ENCODE measurements at places on chromosomes 2 and 18.
A peak's percentile ranks its signal among the peaks of the same experiment; 100 is the strongest.

- no peak for DNase-seq
These were observed 87.3 kb upstream of the B3GNT7 start for GRCh38 chr2:231308219-231308618.

DNA sequence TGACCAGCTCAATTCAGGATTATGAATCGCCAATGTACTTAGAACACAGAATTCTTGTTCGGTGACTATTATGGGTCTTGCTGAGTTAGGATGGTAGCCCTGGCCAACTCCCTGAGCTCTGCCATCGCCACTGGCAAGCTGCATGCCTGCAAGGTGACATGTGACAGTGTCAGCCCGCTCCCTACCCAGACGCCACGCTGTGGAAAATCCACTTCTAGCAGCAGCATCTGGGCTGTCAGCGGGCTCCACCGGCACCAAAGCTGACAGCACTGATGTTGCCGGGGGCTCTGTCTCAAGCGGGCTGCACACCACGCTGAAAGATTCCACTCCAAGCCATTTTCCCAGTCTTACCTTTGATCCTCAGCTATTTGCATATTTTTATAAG lies 100.7 kb downstream of the MYT1L start:
- no peak for DNase-seq

DNA sequence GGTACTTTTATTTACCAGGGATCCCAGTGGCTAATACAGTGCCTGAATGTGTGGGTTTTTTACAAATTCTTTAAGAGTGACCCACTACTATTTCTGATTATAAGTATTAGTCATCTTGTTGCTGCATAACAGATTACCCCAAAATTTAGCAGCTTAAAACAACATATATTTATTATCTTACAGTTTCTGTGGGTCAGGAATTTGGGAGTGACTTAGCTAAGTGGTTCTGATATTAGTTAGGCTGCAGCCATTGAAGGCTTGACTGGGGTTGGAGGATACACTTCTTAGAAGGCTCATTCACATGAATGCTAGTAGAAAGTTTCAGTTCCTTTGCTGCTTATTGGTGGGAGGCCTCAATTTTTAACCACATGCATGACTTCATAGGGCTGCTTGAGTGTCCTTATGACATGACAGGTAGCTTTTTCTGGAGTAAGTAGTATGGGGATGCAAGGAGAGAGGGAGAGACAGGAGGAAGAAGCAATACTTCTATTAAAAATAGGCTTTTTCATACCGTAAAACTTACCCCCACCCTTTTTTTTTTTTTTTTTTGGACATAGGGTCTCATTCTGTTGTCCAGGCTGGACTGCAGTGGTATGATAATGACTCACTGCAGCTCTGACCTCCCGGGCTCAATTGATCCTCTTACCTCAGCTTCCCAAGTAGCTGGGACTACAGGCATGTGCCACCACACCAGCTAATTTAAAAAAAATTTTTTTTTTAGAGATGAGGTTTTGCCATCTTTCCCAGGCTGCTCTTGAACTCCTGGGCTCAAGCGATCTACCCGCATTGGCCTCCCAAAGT lies 13.3 kb upstream of the POLE4 start:
- peak; percentile 53 for DNase-seq

DNA sequence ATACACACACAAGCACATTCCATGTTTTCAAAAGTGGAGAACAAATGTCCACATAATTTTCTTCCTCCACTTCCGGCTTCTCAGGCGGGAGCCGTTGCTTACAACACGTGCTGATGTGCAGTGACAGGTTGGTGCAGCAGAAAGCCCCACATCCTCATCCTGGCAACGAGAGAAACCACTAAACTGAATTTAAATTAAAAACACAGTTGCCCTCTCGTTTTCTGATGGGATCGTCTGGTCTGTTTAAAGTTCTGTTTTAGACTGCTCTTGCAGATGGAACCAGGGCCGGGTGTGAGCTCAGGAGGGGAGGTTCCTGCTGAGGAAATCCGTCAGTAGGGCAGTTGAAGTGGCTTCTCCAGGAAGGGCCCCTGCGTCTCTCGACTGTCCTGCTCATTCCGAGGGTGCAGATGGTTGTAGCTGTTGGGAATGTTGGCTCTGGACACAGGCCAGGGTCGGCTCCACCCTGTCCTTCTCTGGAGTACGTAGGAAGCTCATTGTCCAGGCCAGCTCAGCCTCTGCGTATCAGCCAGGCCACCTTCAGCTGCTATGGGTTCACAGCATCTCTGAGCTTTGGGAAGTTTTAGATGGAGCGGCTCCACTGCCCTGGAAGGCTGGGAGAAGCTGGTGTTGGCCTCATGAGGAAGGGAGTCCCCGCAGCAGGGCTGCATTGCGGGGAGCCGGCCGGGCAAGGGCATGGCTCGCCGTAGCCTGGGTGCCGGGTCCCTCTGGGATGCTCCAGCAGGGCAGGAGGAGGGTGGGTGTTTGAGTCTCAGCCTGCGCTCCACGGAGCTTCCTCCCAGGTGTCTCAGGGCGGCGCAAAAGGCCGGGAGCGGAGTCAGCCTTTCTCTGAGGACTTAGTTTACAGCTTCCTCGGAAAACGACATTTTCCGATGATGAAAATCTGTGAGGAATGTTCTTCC lies 58.3 kb downstream of the NFATC1 start:
- DNase-seq = no peak

DNA sequence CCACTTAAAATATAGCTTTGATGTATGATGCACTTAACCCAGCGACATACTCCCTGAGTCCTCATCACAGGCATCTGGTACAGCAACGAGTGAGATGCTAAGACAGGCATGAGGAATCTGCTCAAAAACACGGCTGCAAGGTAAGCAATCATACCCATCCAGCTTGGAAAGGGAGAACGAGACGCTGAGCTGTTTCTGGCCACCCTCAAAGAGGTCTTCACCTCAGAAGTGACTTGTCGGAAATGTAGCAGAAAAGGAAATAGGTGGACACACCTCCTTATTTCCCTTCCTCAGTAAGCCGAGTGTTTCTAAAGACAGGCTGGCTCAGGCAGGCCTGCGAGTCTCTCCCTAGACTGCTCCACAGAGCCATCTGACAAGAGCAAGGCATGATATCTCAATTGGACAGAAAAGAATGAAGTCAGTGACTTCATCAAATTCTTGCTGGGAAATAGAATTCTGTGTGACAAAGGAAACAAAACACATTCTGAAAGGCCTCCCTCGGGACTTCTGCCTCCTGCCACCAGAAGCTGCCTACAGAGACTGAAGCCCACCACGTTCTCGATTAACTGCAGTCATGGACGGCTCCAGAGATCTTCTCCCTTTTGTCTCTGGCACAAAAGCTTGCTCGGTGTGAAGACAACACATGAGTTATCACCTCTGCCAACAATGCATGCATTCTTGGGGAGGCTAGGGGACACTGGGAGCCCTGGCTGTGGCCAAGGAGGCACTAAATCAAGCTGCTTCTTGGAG lies 84.3 kb downstream of the UXS1 start:
- no peak for DNase-seq

GRCh38 chr18:24974431-24974830 lies 377.5 kb downstream of the ZNF521 start:
- DNase-seq = no peak

GRCh38 chr2:40859617-40860016 lies 407.7 kb upstream of the SLC8A1 start:
- DNase-seq = no peak

DNA sequence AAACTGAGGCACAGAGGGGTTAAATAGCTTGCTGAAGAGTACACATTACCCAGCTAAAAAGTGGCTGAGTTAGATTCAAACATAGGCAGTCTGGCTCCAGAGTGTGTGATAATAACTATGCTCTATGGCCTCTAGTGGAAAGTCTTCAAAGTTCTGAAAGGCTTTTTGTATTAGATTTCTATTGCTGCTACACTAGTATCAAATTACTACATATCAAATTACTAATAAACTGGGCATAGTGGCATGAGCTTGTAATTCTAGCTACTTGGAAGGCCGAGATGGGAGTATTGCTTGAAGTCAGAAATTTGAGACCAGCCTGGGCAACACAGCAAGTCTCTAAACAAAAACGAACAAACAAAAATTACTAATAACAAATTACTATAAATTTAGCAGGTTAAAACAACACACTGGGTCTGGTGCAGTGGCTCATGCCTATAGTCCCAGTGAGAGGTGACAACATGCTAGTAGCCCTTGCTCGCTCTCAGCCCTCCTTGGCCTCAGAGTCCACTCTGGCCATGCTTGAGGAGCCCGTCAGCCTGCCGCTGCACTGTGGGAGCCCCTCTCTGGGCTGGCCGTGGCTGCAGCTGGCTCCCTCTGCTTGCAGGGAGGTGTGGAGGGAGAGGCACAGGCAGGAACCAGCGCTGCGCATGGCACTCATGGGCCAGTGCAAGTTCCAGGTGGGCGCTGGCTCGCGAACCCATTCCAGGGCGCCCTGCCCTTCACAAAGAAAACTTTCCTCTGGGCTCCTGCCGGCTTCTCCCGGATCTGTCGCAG lies 38.2 kb upstream of the TWSG1 start:
- DNase-seq = no peak

DNA sequence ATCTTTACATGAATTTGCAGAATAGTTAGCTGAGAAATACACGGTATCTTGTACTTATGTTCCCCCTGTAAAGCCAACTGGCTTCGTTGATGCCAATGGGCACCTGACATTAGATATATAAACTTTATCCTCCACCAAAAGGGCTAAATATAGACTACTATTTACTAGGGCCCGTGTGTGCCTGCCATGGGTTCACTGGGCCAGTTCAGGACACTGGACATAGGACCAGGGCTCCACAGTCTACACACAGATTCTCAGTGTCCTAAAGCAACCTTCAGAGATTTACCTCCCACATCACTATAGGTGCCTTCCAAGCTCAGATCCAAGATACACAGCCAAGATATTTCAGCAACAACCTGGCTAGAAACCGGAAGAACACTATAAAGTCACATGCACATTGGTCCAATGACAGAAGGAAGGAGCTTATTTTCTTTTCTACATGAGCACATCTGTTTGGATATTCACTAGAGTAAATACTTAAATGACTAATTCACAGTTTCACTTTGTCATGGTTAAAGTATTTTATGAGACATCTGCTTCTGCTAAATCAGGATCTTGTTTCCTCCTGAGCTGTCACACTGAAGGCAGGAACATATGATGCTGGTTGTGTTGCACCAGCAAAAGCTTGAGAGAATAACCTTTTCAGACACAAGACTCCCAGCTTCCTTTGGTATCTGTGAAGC lies 95.1 kb downstream of the MYO5B start:
- no peak for DNase-seq

DNA sequence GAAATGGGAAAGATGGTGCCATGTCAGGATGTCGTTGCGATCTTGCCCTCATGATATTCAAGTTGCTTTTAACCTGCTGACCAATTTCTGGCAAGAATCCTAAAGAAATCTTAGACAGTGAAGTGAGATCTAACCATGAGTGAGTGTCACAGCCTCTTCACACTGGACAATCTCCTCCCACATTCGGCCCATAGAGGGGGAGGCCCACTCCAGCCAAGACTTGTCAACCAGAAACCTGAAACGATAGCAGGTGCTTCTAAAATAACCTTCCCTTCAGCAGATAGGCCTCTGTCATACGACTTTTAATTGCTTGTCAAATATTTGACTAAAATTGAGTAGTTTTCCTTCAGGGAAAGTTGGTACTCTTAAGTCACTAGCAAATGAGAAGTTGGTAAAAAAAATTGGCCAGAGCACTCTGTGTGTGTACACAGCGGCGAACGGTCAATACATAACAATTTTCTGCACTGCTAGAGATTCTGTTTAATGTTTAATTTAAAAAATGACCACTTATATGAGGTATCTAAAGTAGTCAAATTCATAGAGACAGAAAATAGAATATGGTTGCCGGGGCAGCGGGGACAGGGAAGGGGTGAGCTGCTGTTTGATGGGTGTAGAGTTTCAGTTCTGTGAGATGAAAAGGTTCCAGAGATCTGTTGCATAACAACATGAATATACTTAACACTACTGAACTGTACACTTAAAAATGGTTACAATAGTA lies 110.2 kb downstream of the VAPA start:
- DNase-seq = no peak

- no peak for DNase-seq
These were observed 41.1 kb downstream of the ZNF516 start for GRCh38 chr18:76453932-76454331.

GRCh38 chr2:15660491-15661294 lies 69.0 kb downstream of the DDX1 start:
- peak; percentile 7 for DNase-seq

DNA sequence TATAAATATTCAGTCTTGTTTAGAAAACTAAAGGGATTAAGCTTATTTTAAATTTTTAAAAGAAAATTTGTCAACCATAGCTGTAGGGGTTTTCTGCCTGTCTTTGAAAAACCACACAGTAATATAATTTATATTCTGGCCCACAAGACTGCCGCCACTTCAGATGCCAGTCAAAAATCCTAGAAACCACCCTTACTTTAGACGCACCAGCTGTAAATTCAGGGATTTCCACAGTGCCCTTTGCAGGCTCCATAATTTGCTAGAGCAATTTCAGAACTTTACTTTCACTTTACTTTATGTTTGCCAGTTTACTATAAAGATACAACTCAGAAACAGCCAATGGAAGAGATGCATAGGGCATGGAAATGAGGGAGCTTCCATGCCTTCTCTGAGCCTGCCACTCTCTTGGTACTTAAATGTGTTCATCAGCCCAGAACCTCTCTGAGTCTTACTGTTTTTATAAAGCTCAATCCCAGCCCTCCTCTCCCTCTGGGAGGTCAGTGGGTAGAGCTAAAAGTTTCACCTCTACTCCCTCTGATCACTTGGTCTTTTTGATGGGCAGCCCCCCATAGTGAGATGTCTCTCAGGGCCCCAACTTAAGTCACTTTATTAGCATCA lies 63.3 kb downstream of the KYNU start:
- peak; percentile 31 for DNase-seq

DNA sequence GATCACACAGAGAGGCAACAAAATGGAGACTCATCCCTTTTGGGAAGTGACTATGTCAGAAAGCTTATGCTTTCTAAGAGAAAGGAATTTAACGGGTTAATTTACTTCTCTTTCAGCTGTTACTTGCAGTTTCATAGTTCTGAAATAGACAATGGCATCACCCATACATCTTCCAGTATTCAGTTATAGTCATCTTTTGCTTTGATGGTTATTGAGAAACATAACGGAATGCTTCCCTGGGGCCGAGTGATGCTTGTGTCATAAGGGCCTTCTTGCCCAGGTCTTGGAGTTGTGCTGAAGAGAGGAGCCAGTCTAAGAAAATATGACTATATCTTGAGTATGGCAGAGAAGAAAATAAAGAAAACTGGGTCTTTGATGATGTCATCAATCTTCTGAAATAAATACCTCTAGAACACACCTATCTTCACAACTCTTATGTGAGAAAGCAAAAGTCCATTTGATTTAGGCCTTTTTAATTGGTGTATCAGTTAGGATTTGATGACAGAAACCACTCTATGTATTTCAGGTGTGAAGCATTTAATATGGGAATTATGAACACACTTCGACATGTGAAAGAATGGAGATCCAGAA lies 328.2 kb downstream of the LRRTM4 start:
- DNase-seq = no peak

GRCh38 chr18:71808616-71809015 lies 735.5 kb downstream of the CBLN2 start:
- DNase-seq = no peak

All from inflammatory macrophage treated with lipopolysaccharide for 1 hour (primary cell).